ENCODE measurements at places on chromosomes 13 and 19.

- no peak for DNase-seq
These were observed 125.3 kb upstream of the C1QTNF9B start for GRCh38 chr13:24022568-24022967.

GRCh38 chr13:33372251-33372919 lies 86.8 kb upstream of the STARD13 start:
- no peak for DNase-seq

DNA sequence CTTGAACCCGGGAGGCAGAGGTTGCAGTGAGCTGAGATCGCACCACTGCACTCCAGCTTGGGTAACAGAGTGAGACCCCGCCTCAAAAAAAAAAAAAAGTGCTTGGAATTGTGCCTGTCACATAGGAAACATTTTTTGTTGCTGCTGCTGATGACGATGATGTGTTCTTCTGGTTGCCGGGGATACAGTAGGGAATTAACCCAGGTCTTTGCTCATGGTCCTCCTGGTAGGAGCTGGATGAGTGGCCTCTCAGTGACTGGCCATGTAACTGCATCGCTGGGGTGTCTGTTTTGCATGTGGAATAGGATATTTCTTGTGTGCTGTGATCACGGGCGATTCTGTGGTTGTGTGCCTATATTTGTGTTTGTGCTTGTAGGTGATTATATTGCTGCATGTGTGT lies 4.7 kb upstream of the CNFN start:
- DNase-seq, result no peak

DNA sequence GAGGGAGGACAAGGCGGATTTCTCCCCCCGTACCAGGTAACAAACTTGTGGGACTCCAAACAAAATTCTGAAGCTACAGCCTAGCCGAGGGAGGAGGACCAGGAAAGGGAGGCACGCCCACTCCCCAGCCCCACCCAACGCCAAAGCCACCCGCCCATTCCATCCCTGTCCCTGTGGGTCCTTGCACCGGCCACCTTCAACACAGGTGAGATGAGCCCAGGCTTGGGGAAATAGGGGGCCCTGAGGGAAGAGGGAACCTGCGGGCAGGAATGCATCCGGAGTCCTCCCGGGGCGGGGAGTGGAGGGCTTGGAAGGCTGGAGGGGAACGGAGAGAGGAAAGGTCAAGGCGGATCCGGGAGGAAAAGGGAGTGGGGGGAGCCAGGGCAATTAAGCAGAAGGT lies at the start of gene BEST2:
Gene BEST2, plus strand, starts transcription at position 157 of the 400 bp plus-strand sequence. CDS start 802 bp downstream, outside the sequence.
- DNase-seq, result no peak

DNA sequence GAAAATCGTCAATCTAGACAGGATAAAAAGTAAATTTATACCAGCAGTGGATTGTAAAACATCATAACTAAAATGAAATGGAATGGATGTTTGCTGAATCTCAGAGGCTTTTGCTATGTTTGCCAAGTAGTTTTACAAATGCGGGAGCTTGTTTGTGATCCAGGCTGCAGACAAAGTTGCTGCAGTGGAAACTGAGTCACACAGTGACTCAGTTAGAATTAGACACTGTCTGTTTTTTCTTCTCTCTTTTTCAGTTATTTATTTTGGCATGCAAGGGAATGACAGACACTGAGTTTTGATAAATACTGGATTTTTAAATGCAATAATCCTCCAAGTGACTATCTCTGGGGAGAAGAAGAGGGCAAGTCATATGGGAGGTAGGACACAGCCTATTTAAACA lies 4.6 kb upstream of the PNMA8A start:
- no peak for DNase-seq

- DNase-seq, result no peak
These were observed 19.9 kb downstream of the LRFN3 start for GRCh38 chr19:35955881-35956634.

GRCh38 chr13:95032121-95032520 lies 269.1 kb downstream of the ABCC4 start:
- no peak for DNase-seq

- DNase-seq, result peak; percentile 67
These were observed at the start of gene SHISA2 for GRCh38 chr13:26051657-26052311. TSS of gene SHISA2 (minus strand) at chr13:26052016. CDS start at chr13:26050975, 1,041 bp downstream.

DNA sequence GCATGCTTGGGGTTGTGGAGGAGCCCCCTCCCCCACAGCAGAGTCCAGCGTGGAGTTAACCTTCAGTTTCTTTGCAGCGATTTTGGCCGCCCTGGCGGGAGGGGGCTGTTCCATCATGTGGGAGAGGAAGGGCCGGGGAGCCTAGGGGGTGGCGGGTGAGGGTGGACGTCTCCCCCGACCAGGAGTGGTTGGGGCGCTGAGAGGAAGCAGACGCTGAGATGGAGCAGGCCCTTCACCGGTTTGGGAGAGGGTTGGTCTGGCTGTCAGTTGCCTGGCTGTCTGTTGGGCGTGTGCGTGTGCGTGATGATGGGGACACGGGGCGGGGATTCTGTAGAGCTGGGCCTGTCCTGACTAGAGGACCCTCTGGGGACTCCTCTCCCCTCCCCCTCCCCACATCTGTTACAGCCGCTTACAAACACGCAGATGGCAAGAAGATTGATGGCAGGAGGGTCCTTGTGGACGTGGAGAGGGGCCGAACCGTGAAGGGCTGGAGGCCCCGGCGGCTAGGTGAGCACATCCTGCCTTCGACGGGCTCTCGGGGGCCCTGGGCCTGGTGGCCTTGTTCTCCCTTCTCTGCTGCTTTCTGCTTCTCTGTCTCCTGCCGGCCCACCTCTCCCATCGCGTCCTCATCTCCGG lies 9.8 kb upstream of the LIN7B start:
- peak; percentile 18 for DNase-seq

DNA sequence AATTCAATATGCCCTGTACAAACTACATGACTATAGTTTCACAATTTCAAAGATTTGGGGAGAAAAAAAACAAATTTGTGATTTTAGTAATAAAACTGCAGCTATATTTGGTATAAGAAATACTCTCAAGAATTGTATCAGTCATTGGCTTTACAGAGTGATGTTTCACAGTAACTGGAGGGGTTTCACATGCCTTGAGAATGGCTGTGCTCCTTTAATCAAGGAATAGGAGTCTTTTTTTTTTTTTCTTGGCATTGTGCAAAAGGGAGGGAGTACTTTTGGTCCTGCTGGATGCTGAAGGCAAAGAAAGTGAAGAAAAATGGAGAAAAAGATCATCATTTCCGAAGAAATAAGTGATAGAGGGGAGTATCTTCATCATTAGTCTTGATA lies 6.8 kb downstream of the ZNF507 start:
- no peak for DNase-seq

DNA sequence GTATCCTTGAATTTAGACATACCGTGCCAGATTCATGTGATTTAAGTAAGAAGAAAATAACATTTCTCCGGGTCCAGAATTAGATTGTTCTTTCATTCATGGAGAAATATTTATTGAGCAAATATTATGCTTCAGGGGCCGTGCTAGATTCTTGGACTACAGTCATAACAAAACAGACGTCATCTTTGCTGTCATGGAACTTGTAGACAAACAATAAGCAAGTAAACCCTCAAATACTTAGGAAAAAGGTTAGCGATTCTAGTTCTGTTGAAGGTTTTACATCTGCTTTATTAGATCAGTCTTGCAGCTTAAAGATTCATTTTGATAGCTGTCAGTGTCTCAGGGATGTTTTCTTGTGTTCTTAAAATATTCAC lies 16.9 kb downstream of the ZNF507 start:
- no peak for DNase-seq

DNA sequence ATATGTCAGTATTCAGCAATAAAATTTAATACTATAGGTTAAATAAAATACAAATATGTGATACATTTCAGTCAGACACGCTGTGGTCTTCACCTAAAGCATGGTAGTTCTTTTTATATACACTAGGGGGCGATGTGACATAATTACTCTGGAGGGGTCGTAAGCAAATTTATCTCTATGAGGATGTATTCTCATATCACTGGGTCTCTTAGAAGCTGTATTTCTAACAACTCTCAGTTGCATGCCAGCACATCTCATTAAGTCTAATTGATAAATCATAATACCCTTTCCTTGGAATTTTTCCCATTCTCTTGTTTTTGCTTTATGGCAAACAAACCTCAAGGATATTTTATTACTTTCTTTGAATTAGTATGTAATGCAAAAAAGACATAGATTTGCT lies 3.9 kb upstream of the PCDH17 start:
- DNase-seq, result peak; percentile 33

Data from GM20000 (cell line).